ENCODE measurements at places on chromosomes 3 and 15.

- DNase-seq: no peak
Observed at GRCh38 chr3:73661265-73661664, 36.5 kb upstream of the PDZRN3 start.

GRCh38 chr3:196149375-196149774, 61.8 kb downstream of the ZDHHC19 start:
- no peak for DNase-seq

- DNase-seq: no peak
Observed at GRCh38 chr15:88899251-88899650, 3.9 kb upstream of the HAPLN3 start.

DNA sequence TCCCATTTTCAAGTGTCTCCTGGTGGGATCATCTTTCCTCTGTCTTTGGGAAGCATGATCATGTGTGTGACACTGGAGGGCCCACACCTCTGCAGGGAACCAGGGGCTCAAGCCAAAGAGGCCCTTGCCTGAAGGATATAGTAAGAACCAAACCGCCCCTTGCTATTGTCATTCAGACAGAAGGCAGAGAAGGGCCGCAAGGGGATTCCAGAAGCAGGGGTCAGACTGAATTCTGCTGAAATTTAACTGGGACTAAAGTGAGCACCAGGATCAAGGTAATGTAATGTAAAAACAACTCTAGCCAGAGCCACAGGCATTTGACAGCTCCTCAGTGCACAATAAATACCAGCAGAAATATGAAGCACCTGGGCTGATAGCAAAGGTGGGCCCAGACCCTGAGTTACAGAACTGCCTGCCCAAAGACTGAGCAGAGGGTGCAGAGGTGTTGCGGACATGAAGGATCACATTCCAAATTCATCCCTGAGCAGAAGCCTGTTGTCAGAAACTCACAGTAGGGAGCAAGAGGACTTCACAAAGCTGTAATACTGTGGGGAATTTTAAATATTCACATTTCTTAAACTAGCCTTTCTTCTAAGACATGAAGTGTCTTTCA, 46.0 kb upstream of the RASGRF1 start:
- DNase-seq: no peak

- no peak for DNase-seq
Observed at GRCh38 chr3:100988080-100988479, 5.1 kb downstream of the ABI3BP start.

DNA sequence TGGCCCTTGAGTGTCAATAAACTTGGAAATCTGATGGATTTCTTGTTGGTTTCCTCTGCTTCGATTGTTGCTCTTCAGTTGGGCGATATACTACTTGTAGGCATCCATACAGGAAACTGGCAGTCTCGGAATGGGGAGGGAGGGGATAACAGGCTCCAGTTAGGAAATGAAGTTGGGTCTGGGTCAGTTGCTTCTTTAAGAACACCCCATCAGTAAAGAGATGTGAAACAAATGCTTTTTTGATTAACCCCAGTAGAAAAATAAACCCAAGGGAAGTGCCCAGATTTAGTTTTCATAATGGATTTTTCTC, 681 bp downstream of the CHMP2B start:
- DNase-seq: no peak
